ENCODE measurements at places on chromosomes 7 and 10.

DNA sequence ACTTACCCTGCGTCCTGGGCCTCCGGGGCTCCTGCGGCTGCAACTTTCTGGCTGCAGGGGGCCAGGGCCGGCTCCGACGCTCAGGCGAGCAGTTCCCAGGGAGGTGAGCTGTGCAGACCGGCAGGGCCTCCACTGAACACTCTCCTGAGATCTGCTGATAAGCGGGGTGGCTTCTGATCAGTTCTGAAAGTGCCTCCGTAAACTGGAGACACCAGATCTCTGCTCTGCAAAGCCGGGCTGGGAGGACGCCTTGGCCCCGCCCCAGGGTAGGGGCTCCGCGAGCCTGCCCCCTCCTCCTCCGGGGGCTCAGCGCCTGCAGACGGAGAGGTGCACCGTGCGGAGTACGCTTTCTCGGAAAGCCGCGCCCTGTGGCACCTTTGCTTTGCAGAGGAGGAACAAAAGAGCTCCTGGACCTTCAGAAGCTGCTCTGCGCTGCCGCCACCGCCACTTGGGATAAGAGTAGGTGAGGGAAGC, 141.3 kb upstream of the VKORC1L1 start:
- no peak for DNase-seq

DNA sequence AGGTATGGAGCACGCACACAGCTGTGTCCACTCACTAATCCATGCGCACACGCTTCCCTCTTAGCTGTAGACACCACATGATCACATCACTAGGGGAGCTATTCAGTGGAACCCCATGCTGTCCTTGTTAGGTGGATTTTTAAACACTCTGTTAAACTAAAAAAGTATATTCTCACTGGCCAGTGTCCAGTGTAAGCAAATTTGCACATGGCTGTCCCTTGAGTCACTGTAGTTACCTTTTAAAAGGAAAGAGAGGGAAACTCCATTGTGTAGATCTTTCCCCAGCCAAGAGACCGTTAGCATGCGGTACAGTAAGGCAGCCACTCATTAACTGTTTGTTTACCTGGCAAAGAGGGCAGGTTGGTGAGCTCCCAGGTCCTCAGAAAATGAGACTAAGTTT, 81.6 kb upstream of the INSYN2A start:
- no peak for DNase-seq

DNA sequence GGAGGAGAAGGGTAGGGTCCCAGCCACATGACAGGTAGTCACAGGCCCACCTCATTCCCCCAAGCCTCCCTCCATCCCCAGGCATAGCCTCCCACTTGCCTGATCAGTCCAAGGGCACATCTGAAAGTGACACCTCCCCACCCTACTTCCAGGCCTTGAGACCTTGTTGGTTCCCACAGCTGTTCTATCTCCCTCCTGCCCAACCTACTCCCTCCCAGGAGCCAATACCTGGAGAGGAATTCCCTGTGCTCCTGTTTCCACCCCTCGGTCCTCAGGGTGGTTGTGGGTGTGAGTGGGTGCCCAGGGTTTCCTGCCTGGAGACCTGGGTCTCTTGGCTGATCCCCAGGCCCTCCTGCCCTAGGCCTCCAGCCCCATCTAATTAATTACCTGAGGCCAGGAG, 11.6 kb upstream of the IMPDH1 start:
- DNase-seq, result no peak

- DNase-seq, result no peak
Observed at GRCh38 chr7:20193242-20193777, 23.9 kb downstream of the MACC1 start.

GRCh38 chr10:4043897-4044665, 259.1 kb upstream of the KLF6 start:
- no peak for DNase-seq

DNA sequence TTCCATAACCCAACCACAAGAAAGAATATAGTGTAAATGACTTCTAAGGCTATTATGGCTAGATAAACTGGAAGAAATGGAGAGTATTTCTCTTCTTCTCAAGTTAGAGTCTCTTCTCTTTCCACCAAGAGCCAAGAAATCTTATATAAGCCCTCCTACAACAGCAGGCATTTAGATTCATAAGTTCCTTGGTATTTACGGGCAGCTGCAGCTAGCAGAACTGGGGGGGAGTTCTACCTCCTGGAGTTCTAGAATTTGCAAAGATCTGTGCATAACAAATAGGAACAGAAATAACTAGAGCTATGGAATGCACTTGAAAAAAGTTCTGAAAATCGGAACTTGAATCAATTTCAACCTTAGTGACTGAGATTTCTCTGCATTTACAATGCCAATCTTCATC, 715.2 kb upstream of the GRM3 start:
- no peak for DNase-seq

DNA sequence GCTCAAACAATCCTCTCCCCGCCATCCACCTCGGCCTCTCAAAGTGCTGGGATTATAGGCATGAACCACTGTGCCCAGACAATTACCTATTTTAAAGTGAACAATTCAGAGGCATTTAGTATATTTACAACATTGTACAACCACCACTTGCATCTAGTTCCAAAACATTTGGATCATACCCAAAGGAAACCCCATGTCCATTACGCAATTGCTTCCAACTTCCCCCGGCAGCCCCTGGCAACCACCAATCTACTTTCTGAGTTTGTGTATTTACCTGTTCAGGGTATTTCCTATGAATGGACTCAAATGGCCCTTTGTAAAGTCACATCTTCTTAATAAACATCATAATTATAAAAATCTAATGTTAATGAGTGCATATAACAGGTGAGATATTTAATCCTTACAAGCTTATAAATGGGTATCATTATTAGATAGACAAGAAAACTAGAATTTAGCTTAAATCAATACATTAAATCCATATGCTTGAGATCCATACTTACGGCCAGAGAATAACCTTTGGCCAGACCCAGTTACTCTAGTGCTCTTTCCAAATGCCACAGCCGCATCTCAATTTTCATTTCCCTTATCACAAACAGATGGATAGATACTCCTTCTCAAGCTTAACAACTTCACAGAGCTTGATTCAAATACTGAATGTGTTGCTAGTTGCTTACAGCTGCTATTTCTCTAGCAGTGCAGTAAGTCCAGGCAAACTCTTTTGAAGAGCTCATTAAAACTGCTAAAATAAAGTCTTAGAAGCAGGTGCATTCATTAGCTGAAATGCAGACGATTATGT, 133.4 kb upstream of the MKLN1 start:
- no peak for DNase-seq

- no peak for DNase-seq
Observed at GRCh38 chr10:34032564-34032963, 698.1 kb upstream of the NRP1 start.

DNA sequence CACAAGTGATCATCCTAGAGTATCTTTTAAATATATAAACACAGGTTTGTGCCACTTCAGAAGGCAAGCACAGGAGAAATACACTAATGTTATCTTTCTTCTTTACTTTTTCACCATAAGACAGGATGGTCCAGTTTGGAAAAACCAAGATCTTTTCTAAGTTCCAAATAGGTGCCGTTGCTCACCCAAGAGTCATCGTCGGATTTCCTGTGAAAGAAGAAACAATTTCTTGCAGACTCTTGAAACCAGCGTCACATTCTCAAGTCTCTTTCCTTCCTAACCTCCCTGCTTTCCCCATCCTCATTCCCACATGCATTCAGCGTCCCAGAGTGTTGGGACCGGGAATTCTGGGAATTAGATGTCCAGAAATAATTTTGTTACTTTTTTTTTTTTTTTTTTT, 42.8 kb upstream of the GSDME start:
- DNase-seq, result no peak

GRCh38 chr10:688312-689120, 952 bp downstream of the DIP2C start:
- no peak for DNase-seq

GRCh38 chr10:775245-776075, 86.0 kb upstream of the DIP2C start:
- DNase-seq, result no peak

- no peak for DNase-seq
Observed at GRCh38 chr7:9022456-9022855, 589.0 kb downstream of the NXPH1 start.

DNA sequence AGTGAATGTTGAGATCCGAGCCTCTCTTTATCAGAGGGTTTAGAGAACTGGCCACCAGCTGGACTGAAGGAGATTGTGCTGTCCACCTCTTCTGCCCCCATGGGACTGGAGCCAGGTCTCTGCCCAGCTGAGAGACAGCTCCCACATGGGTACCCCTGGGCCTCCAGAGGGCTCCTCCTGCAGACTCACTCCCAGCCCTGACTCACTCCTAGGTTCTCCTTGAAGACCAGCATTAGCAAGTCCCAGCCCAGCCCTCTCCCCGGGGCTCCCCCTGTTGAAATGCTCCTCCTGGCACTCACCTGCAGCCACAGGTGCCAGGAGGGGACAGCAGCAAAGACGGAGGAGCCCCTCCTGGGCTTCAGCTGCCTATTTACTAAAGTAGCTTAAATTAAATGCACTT, 126.9 kb downstream of the CXCL12 start:
- no peak for DNase-seq

DNA sequence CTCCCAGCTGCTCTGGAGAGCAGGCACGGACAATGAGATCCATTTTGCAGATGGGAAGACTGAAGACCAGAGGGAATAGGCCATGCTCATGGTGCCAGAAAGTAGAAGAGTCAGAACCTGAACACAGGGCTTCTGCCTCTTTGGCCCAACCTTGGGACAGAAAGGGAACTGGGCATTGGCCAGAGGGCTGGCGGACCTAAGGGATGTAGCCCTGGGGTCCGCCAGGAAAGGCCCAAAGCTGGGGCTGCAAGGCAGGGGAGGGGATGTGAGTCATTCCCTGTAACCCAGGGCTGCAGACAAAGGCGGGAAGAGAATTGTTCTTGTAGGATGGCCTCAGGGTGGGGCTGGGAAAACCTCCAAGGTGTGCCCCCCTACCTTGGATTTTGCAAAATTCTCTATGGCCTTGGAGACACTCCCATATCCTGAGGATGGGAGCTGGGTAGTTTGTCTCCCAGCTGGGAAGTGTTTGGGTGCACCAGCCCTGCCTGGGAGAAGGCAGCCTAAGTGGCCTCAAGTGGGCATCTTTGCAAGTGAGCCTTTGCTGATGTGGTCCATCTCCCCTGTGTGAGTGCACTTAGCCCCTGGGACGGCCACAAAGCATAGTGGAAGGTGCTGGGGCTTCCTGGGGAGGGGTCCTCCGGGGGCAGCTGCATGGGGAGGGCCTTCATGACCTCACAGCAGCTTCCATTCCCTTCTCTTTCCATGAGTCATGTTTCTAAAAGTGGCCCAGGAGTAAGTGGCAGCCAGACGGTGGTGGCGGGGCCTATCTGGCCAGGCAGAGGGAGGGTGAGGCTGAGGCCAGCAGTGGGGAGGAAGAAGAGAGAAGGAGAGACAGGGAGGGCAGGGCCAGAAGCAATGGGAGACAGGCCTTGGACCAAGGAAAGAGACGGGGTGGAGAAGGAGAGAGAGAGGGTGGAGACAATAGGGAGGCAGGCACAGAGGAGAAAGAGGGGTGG, 9.2 kb downstream of the AQP1 start:
- DNase-seq, result no peak

- DNase-seq, result no peak
Observed at GRCh38 chr10:107898392-107898791, 733.9 kb upstream of the SORCS1 start.

GRCh38 chr7:81560708-81561107, 209.1 kb downstream of the HGF start:
- DNase-seq, result no peak

GRCh38 chr10:96995851-96996250, 163.8 kb downstream of the LCOR start:
- DNase-seq, result no peak

DNA sequence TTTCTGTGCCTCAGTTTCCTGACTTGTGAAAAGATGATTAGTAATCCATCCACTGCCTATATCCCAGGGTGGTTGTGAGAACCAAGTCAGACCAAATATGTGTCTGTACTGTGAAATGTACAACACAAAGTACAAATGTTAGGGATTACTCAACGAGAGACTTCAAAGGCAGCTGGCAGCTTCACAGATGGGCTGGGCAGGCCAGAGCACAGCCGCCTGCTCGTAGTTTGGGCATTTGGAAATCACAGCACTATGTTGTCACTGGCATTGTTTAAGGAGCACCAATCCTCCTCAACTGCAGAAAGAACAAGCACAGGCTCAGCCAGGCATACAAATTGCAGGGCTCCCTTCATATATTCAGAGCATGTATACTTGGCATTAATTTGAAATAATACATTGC, 64.5 kb upstream of the C10orf90 start:
- no peak for DNase-seq

GRCh38 chr7:16891338-16891737, 9.6 kb upstream of the AGR3 start:
- DNase-seq, result no peak

- no peak for DNase-seq
Observed at GRCh38 chr10:44422570-44423101, 37.7 kb upstream of the CXCL12 start.

- DNase-seq, result no peak
Observed at GRCh38 chr10:23383637-23384036, 39.0 kb upstream of the C10orf67 start.

DNA sequence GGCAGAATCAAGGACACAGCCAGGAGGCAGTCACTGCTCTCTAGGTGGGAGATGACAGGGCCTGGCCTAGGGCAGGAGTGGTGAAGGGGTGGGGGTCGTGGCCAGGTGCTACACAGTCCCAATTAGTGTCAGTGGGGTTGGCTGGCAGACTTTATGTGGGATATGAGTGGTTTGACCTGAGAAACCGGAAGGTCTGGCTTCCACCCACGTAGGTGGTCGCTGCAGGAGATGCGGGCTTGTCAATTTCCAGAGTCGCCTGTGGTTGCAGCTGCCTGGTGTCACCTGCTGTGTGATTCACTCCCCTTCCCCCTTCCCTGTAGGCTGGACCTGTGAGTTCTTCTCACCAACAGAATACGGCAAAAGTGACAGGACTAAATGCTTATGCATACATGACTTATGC, 124.3 kb downstream of the KLF6 start:
- no peak for DNase-seq

DNA sequence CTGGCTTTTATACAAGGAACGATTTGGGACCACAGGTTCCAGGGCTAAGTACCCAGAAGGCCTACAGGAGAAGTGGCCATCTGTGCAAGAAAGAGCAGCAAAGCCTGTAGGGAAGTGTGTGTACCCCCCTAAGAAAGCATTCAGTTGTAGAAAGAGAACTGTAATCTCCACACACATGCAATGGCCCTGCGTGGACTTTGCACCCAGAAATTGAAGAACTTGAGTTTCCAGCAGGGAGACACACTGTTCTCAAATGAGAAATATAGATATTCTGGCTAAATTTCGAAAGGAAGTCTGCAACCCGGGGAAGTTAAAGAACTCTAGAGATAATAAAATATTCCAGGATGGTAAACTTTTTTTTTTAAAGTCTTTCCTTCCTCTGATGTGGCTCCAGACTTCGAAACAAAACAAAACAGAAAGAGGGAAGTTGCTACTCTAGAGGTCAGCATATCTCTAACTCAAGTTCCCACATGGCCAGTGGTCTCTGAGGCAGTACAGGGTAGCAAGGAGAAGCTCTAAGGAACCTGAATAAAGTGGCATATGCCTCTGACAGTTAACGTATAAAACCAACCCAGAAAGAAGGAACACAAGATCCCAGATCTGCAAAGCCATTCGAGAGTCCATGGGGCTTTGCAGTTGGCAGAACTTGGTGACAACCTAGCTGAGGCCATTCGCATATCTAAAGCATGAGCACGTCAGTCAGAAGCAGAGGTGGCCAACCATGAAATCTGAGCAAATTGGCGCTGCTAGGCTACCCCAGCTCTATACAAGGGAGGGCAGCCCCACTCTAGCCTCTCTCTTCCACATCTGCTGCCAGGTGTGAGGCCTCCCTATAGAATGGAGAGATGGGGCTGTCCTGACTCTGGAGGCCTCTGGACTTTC, 56.6 kb downstream of the ELMO1 start:
- no peak for DNase-seq

Data from stimulated activated CD8-positive, alpha-beta memory T cell treated with anti-CD3 and anti-CD28 coated beads, Interleukin-4, amount 100 ng/mL, for 1 hour (primary cell).